ENCODE measurements at places on chromosomes 2 and 18.

DNA sequence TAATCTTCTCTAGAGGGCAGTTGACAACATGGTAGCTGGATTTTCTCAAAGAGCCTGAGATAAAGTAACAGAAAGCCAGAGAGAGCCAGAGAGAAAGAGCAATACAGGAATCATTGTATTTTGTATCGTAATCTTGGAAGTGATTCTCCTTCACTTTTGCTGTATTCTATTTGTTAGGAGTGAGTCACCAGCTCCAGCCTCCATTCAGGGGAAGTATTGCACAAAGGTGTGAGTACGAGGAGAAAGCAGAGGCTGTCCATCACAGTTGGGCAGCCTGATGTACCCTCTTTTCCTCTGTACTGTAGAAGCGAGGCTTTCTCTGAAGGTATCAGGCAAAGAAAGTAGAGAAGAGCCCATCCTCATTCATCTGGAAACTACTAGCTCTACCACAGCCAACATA, 176.8 kb downstream of the KCNS3 start:
- no peak for DNase-seq

DNA sequence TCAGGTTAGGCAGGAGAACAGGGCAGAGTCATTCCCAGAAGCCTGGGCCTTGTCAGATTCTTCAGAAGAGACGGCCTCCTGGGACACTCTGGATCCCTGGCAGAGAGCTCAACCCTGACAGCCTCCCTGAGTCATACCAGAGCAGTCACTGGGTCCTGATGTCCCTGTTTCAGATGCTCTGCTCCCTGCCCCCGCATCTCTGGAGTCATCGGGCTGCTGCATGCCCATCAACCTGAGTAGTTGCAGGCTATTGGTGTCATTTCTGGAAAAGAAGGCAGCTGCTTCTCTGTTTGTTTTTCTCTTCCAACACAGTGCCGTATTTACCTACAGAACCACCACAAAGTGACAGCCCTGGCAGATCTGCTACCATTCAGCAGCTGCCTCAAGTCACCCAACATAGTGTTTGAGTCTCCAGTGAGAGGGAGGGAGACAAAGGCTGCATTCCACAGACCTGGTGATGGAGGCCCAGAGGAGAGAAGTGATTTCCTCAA, 145.1 kb downstream of the B3GNT2 start:
- no peak for DNase-seq

GRCh38 chr2:88603146-88603545, 24.1 kb downstream of the EIF2AK3 start:
- DNase-seq, result no peak

GRCh38 chr18:47108998-47109405, 41.3 kb downstream of the HDHD2 start:
- DNase-seq, result no peak

DNA sequence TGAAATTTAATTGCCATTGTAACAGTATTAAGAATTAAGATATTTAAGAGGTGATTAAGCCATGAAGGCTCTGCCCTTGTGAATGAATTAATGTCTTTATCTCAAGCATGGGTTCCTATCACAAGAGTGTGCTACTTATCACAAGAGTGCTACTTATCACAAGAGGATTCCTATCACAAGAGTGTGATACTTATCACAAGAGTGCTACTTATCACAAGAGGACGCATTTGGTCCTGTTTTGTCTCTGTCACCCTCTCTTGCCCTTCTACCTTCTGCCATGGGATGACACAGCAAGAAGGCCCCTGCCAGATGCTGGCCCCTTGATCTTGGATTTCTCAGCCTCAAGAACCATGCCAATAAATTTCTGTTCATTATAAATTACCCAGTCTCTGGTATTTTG, 13.2 kb upstream of the COL5A2 start:
- no peak for DNase-seq

DNA sequence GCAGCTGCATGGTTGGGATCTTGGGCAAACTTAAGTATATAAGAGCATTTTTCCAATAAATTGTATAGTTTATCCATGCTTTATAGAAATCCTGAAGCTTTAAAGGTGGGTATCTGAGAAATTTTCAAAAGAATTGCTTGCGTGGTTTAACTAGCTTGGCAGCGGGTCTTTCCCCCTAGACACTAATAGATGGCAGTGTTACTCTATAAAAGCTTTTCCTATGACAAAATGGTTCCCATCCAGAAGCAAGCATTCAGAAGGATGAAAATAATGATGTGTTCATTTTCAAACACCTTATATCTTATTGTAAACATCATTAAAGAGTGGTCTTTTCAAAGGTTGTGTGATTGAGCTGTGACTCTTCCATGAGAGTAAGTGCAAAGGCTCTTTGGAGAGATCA, 45.9 kb downstream of the KDM3A start:
- no peak for DNase-seq

- DNase-seq, result peak; percentile 35
Observed at GRCh38 chr2:240310645-240311044, 124.8 kb upstream of the GPC1 start.

DNA sequence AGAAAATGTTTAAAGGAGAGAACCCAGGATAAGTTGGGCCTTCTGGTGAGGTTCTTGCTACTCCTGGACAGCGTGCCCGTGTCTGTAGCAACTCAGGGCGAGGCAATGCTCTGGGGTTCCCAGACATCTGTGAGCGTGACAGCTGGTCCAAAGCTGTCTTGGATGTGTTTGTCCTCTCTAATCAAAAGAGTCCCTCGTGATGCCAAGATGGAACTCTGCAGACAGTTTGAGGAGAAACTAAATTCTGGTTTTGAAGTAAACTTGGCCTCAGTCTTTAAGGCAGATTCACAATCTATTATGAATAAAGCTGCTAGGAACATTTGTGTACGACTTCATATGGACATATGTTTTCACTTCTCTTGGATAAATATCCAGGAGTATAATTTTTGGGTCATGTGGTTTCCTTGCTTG, 47.3 kb downstream of the TMEM17 start:
- DNase-seq, result no peak

DNA sequence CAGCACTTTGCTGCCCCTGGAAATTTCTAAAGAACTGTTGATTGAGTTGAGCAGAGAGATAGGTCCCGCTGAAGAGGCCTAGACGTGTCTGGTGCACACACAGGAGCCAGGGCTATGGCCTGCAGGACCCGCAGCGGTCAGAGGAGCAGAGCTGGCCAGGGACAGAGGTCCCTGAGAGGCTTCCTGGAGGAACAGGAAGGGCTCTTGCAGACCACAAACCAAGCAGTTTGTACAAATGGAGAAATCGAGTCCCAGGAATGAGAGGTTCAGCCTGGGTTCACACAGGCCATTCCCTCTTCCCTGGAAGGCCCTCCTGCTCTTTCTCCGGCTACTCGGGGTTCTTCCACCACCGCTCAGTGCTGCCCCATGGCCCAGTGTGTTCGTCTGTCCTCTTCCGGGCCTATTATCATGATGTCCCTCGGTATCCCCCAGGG, 1.2 kb upstream of the BIN1 start:
- no peak for DNase-seq

DNA sequence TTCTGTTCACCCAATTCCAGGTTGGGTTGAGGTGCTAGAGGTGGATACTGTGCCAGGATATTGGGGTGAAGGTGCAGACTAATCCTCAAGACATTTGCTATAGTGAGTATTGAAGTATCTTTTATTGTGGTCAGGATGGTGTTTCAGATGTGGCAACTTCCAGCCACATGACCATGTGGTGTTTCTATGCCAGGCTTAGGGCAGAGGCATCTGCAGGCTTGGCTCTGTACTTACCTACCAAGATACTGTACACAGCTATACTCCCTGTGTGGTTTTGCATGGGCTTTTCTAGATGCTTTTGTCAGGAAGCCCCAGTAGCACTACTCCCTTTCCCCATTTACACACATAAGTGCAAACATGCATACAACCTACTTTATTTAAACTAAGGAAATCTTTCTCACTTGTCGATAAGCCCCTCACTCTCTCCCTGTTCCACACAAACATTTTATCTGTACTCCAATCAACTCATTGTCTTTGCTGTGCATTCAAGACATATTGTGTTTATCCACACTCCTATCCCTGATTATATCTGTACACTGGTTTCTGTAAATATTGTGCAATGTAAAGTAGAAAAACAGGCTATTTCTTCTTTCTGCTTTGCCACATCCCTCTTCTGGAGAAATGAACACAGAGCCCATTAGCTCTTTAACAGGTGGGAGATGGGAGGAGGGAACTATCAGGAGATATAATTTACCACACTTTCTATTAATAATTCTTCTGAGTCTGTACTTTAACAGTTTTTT, 12.3 kb downstream of the ARL6IP6 start:
- no peak for DNase-seq

DNA sequence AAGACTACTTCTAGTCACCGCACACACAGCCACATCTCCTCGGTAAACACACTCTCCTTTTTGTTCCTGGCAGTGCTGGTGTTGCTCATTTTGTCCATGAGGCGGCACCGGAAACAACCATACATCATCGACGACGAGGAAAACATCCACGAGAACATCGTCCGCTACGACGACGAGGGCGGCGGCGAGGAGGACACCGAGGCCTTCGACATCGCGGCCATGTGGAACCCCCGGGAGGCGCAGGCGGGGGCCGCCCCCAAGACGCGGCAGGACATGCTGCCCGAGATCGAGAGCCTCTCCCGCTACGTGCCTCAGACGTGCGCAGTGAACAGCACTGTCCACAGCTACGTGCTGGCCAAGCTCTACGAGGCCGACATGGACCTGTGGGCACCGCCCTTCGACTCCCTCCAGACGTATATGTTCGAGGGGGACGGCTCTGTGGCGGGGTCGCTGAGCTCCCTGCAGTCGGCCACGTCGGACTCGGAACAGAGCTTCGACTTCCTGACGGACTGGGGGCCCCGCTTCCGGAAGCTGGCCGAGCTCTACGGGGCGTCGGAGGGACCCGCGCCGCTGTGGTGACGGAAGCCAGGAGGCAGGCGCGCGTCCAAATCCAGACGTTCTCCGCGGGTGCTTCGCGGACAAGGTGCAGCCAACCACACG, 221.0 kb downstream of the CDH20 start:
- DNase-seq, result no peak

DNA sequence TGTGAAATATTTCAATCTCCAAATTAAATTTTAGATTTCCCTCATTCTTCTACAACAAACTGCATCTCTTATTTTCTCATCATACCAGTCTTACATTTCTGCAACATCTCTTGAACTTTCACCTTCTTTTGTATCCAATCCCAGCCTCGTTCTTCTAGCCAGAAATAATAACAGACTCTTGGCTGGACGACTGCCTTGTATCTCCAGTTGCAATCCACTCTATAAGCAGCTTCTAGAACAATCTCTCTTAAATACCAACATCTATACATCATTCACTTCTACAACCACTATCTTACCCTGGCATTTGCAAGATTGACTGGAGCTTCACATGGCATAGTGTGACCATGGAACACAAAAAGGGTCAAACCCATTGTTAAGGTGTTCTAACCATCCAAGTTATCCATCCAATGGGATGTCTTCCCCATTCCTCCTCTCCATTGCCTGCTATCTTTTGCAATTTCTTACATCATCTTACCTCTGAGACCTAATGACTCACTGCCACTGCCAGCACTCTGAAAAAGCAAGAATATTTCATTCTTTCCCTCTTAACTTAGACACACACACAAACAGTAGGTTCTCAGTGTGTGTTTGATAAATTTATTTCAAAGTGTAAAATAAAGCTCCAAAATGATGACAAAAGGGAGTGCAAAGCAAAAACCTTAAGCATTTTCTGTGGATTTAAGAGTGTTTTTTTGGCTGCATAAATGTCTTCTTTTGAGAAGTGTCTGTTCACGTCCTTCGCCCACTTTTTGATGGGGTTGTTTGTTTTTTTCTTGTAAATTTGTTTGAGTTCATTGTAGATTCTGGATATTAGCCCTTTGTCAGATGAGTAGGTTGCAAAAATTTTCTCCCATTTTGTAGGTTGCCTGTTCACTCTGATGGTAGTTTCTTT, 145.6 kb downstream of the METTL4 start:
- no peak for DNase-seq

GRCh38 chr2:10135296-10136089, 13.0 kb downstream of the RRM2 start:
- DNase-seq, result no peak

DNA sequence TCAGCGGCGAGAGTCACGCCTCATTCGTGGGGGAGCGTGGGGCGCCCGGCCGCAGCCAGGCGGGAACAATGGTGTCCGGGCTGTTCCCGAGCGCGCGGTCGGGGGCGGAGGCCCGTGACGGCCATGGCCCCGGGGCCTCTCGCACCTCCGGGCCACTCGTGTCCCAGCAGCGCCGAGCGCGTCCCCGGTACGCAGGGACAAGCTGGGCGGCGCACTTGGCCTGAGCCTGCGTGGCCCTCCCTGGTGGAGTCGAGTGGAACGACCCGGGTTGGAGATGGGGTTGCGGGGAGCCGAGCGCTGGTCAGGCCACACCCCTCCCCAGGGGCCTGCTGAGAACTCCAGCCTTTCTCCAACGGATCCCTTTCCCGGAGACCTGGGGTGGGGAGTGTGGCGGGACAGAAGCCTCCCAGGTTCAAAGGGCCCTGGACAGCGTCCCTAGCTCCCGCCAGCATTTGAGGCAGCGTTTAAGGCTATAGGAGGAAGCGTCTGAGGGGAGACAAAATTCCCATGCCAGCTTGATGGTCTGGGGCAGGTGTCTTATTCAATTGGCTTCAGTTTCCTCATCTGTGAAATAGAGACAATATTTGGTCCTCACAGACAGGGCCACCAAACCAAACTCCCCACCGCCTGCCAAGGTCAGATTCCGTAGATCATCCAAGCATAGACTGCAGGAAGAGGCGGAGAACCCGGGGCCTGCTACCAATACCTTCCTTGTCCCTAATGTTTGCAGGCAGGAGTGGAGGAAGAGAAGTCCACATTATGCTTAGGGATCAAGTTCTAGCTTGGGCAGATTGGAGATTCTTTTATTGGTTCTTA, 553 bp downstream of the CNDP2 start:
- DNase-seq, result peak; percentile 77

- no peak for DNase-seq
Observed at GRCh38 chr2:117378653-117379052, 435.8 kb upstream of the DDX18 start.

DNA sequence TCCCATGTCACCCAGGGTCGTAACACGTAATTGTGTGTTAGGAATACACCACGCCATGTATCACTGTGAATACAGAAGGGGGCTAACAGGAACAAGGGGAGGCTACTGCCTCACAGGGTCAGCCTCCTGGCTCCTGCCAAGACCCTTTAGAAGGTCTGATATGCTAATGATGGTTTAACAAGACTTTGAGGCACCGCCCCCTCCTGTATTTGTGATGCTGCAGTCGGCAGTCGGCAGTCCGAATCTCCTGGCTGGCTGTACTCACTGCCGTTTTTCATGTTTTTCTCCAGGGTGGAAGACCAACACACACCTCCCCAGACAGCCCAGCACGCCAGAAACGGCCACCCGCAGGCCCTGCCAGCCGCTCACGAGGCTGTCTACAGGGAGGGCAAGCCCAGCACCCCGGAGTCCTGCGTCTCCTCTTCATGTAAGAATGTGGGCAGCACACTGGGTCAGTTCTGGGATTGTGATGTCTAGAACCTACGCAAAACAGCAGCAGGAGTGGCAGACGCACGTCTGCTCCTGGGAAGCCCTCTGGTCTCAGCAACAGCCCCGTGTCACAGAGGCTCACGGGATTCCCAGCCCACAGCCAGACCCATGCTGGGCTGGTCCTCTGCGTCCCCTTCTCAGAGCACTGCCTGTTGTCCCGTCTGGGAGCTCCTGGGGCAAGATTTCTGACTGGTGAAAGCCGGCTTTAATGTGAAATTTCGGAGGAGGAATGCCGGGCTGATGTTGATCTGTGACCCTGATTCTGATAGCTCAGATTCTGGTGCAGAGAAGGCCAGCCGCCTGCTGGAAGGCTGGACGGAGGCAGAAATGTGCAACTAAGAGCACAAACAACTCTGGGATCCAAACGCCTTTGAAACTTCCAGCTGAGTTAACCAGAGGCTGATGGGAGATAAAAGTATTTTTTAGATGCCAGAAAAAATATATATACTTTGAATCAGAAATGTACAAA, 39.7 kb upstream of the B3GNT7 start:
- DNase-seq, result no peak

All from right lobe of liver (tissue), 6 donors.